ENCODE measurements at places on chromosomes 13 and 19. TPM values are rescaled to one million over a fixed set of nuclear protein-coding genes. Genes with fewer than 3 reads are reported as not detected.
A peak's percentile ranks its signal among the peaks of the same experiment; 100 is the strongest.

- H3K4me3 ChIP-seq, result peak overlapping the region; percentile 81
- H3K27me3 ChIP-seq, result no peaks in the 10 kb centered on the region
- H3K4me1 ChIP-seq, result peaks cover 21% of the 10 kb centered on the region
Observed at GRCh38 chr19:1942078-1942933, 1.3 kb downstream of the CSNK1G2 start.

- H3K27me3 ChIP-seq, result no peaks in the 10 kb centered on the region
- H3K4me3 ChIP-seq, result no peak overlapping the region
- no peak overlapping the region for H3K27ac ChIP-seq
- H3K4me1 ChIP-seq, result no peaks in the 10 kb centered on the region
Observed at GRCh38 chr19:37920591-37921450, 13.8 kb downstream of the SIPA1L3 start.

Gene MEIOSIN
- not detected for total RNA-seq

DNA sequence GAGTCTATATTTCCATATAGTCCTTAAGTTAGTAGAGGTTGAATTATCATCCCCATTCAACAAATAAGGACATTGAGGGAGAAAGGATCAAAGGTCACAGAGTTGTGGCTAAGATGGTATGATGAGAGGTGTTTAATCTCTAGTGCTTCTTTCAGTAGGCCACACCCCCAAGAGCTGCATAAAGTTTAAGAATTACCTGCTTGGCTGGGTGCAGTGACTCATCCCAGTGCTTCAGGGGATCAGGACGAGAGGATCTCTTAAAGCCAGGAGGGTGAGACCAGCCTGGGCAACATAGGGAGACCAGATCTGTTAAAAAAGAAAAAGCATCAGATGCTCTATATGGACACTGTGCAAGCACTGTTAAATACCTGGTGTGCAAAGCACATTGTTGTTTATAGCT is 560.0 kb upstream of the KLHL1 start:
- no peaks in the 10 kb centered on the region for H3K4me1 ChIP-seq
- no peak for DNase-seq
- no peak overlapping the region for H3K27ac ChIP-seq
- no peak overlapping the region for H3K4me3 ChIP-seq

GRCh38 chr19:44567745-44568144 is 38.3 kb upstream of the CEACAM20 start:
- DNase-seq, result no peak
- no peak overlapping the region for H3K4me3 ChIP-seq
- H3K4me1 ChIP-seq, result no peaks in the 10 kb centered on the region
- H3K27ac ChIP-seq, result no peak overlapping the region

Gene ZNF667
- 0.78 TPM for total RNA-seq

- no peaks in the 10 kb centered on the region for H3K4me1 ChIP-seq
- DNase-seq, result no peak
- no peaks in the 10 kb centered on the region for H3K36me3 ChIP-seq
- H3K27me3 ChIP-seq, result no peaks in the 10 kb centered on the region
Observed at GRCh38 chr13:111962431-111962891, 104.5 kb upstream of the SOX1 start.

DNA sequence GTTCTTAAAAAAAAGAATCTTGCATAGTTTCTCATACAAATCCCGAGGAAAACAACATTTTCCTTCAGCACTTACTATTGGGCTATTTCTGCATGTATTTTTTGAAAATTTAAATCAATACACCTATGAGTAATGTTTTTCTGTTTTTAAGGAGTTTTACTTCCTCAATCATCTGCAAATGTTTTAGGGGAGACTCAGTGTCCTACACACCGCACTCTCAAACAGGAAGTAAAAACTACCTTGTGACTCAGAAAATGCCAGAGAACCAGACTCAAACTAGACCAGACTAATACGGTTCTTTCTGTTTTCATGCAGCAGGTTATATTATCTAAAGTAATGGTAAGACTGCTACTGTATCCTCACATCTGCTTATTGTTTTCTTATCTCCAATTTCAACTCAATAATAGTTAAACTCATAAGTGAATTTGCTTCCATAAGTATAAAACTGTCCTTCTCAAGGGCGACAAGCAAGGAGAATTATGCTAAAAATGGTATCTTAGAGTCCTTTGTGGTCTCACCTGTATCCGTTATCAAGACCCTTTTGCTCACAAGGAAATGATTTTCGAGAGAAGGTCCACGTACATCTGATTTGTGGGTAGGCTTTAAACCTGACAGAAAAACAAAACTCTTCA is 52.5 kb downstream of the FLT3 start:
- H3K4me1 ChIP-seq, result no peaks in the 10 kb centered on the region
- no peak for DNase-seq
- H3K4me3 ChIP-seq, result no peak overlapping the region
- no peaks in the 10 kb centered on the region for H3K27me3 ChIP-seq
- no peak overlapping the region for H3K27ac ChIP-seq

- peaks cover 4% of the 10 kb centered on the region for H3K4me1 ChIP-seq
- no peak overlapping the region for H3K4me3 ChIP-seq
- no peak overlapping the region for H3K27ac ChIP-seq
- H3K36me3 ChIP-seq, result no peaks in the 10 kb centered on the region
- peaks cover 18% of the 10 kb centered on the region for H3K27me3 ChIP-seq
Observed at GRCh38 chr19:2312820-2313501, 5.0 kb upstream of the LINGO3 start.

- no peak for DNase-seq
- no peak overlapping the region for H3K4me3 ChIP-seq
- no peaks in the 10 kb centered on the region for H3K27me3 ChIP-seq
- H3K4me1 ChIP-seq, result no peaks in the 10 kb centered on the region
Observed at GRCh38 chr19:10279737-10280442, 6.9 kb upstream of the ICAM4 start.

DNA sequence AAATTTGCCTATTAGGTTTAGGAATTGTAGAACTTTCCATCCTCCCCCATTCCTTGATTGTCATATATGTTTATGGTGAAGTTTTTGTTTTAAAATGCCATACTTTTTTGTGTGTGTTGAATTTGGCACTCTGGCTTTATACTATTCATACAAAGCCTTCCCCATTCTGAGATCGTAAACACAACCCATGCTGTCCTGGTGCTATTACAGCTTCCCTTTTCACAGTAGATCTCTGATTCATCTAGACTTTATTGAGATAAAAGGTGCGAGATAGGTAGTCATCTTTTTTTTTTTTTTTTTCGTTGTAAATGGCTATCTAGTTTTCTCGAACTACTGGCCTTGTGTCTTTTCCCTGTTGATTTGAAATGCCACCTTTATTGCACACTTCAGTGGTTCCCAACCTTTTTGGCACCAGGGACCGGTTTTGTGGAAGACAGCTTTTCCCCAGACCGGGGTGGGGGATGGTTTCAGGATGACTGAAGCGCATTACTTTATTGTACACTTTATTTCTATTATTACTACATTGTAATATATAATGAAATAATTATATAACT is 94.6 kb downstream of the LRCH1 start:
- no peaks in the 10 kb centered on the region for H3K36me3 ChIP-seq
- peaks cover 10% of the 10 kb centered on the region for H3K4me1 ChIP-seq
- no peak for DNase-seq
- H3K4me3 ChIP-seq, result no peak overlapping the region
- H3K27ac ChIP-seq, result no peak overlapping the region
